GM10248 (cell line): ENCODE measurements at places on chromosomes 7 and 10.

- DNase-seq, result no peak
Measured at GRCh38 chr10:129774736-129775401, 189.2 kb downstream of the EBF3 start.

DNA sequence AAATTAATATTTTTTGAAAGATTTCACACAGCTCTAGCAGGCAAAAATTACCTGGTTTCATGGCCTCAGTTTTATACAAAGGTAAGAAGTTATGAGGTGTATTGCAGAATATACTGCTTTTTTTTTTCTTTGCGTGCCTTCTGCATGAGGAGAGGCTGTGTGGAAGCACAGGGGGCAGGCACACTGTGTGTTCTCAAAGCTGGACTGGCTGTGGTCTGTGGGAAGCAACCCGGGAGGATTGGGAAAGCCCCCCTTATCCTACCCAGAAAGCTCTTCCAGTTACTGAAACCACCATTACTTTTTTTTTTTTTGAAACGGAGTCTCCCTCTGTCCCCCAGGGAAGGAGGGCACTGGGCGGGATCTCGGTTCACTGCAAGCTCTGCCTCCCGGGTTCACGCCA, 25.0 kb downstream of the ADARB2 start:
- DNase-seq, result peak; percentile 30

GRCh38 chr7:122528879-122529481, 169.9 kb downstream of the RNF133 start:
- peak; percentile 19 for DNase-seq

DNA sequence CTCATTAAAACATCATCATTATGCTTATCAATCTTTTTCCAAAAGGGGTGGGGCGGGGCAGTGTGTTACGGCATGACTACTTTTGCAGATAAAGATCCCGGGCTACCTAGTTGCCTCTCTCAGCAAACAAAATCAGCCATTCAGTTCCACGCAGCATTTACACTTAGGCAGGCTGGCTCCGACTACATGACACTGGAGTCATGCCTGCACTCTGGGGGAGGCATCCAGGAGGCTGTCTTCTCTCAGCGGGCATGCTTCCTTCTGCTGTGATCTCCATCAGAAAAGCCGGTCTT, 193.9 kb upstream of the TCF7L2 start:
- DNase-seq, result no peak

GRCh38 chr10:24344279-24344678, 135.3 kb downstream of the KIAA1217 start:
- DNase-seq, result no peak

DNA sequence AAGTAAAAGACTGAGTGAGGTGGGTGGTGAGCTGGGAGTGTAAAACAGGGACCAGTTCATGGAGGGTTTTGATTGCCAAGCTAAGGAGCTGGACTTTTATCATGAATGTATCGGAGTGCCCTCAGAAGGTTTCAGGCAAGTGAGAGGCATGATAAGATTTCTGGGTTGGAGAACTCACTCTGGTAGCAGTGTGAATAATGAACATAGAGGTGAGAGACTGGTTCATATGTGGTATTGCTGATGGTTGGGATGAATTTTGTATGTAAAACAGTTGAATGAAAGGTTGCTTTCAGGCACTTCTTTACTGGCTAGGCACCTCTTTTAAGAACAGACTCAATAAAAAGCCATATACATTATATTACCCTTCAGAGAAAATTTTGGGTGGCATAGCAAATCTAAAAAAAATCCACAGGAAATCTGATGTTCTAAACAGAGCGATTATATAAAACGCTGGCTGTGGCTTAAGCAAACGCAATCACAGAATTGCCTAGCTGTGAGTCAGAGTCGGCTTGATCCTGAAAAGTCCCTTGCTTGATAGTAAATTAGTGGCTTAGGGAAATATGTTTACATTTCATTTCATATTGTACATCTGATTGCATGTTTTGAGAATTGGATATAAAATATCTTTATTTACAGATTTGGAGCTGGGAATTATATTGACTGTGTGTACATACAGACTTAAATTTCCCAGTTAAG, 92.9 kb upstream of the HDAC9 start:
- no peak for DNase-seq

DNA sequence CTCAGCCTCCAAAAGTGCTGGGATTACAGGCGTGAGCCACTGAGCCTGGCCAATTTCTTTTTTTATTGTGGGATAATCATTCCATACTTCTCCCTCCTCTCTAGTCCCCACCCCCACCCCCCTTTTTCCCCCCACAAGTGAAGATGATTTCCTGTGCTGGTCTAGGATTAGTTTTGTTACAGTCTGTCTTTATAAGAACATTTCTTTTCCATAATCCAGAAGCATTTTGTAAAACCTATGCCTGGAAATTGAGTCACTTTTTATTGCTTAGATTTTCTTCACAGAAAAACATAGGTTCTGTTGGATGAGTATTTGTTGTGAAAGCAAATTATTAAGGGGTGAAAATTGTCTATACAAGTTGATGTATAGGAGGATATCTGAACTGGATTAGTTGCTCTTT, 98.9 kb downstream of the KAT6B start:
- DNase-seq, result no peak

DNA sequence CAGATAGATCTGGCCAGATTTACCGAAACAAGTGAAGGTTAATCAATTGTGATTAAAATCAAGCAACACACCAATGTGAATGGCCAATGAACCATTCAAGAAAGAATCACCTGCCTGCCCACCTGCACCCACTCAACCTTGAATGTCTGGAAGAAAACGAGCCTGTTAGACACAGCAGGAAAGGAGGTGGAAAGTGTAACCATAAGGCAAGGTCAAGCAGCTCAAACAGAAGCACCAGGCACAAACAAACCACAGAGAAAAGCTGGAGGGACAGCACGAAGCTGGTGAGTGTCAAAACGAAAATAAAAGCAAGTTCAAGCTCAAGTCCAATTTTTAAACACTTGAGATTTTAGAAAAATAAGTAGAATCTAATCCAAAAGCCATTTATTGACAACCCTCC, 64.9 kb downstream of the STEAP1B start:
- peak; percentile 42 for DNase-seq

DNA sequence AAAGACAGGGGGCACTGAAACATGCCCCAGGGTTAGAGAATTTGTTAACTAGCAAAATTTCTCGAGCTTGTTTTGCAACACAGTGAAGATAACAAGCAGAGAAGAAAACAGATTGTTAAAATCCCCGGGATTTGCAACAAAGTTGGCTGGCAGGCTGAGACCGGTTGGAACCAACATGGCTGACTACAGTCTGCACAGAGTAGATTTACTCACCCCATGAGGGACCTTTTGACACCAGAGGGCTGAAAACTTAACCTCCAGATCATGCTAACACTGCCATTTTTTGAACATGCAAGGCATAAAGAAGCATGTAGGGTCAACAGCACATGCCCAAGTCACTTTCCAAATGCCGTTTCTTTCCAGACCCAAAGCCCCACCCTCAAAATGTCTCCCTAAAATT, 95.2 kb upstream of the TMEM26 start:
- DNase-seq, result no peak

DNA sequence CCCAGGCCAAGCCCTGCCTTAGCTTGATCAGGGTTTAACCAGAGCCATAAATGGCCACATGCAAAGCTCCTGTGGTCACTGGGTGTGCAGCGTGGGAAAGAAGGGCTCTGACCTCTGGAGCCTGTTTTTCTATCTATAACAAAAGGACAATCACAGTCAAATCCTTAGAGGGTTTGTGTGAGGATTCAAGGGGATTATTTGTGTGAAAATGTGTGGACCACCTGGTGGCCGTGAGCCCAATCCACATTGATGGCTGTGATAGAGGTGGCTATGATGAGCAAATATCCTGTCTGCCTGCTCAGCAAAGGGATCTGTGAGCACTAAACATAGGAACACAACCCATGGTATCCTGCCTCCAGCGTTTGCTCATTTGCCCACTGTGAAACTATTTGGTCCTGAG, 107.1 kb downstream of the C10orf90 start:
- no peak for DNase-seq

GRCh38 chr10:13268841-13269240, 31.0 kb downstream of the PHYH start:
- no peak for DNase-seq

DNA sequence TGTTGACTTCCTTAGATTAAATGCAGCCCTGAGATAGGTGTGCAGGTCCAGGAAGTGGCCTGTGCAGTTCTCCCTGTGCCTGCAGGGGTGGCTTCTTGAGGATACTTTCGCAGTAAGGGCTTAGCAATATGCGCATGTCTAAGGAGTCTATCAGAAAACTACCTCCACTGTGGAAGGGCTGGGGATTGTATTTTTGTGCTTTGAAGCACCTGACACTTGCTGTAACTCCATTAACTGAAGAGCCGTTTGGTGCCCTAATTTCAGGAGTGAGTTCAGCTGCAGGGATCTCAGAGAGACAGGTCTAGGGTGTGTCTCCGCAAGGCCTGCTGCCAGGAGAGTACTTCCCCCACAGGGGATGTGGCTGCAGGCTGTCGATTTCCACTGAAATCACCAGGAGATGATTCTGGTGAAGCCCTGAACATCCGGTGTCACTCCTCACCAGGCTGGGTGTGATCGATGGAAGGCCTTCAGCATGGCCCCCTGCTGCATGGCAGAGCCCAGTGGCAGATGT, 35.5 kb downstream of the IKZF1 start:
- DNase-seq, result no peak

DNA sequence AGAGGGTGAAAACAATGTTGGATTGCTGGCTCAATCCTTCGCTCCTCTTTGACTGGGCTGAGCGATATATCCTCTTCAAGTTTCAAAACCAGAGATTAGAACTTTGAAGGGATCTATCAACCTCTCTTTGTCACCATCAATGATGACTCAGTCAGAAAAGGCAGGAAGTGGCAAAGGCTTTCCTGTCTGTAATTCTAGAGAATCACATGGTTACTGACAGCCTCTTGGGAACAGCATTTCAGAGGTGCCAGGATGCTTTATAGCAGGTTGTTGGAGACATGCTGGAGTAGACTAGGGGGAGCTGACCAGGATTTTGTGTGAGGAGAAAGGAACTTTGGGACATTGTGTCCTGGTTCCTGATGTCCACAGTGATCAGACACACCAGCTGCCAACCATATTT, 81.3 kb downstream of the PRKCQ start:
- DNase-seq, result no peak

GRCh38 chr10:14605231-14605925, 169.3 kb downstream of the FAM107B start:
- peak; percentile 65 for DNase-seq

GRCh38 chr7:125857606-125858005, 928.0 kb upstream of the POT1 start:
- no peak for DNase-seq

DNA sequence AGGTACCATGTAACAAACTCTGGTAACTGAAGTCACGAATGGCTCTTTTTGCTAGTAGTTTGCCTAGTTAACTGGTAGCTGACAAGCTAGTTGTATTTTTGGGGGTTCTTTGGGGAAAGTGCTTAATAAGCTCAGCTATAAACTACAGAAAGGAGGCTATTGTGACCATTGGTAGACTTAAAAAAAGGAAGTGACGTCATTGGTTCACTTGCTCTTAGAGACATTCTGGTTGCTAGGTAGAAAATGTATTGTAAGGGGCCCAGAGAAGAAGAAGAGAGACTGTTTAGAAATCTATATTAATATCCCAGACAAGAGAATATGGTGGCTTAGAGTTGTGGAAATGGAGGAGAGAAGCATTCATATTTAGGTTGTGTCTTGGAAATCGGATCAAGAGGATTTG, 103.0 kb downstream of the NXPH1 start:
- DNase-seq, result no peak

GRCh38 chr7:122901250-122901649, 15.0 kb upstream of the CADPS2 start:
- no peak for DNase-seq
